Neural crest cell (in vitro differentiated cells): ENCODE measurements at places on chromosomes 13 and 19.

GRCh38 chr19:34135821-34136611, 36.3 kb upstream of the LSM14A start:
- DNase-seq = no peak

DNA sequence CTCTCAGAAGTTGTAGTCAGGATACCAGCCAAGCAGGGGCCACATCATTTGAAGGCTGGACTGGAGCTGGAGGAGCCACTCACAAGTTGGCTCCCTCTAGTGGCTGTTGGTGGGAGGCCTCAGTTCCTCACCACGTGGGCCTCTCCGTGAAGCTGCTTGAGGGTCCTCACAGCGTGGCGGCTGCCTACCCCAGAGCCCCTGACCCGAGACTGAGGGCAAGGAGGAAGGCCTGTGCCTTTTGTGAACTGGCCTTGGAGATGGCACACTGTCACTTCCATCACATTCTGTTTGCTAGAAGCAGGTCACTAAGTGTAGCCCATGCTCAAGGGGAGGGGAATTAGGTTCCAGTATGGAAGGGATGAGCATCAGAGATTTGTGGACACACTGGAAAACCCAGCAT, 14.6 kb downstream of the GNA11 start:
- DNase-seq = peak; percentile 65

- DNase-seq = no peak
These were observed 6.4 kb downstream of the LTBP4 start for GRCh38 chr19:40607311-40608239.

DNA sequence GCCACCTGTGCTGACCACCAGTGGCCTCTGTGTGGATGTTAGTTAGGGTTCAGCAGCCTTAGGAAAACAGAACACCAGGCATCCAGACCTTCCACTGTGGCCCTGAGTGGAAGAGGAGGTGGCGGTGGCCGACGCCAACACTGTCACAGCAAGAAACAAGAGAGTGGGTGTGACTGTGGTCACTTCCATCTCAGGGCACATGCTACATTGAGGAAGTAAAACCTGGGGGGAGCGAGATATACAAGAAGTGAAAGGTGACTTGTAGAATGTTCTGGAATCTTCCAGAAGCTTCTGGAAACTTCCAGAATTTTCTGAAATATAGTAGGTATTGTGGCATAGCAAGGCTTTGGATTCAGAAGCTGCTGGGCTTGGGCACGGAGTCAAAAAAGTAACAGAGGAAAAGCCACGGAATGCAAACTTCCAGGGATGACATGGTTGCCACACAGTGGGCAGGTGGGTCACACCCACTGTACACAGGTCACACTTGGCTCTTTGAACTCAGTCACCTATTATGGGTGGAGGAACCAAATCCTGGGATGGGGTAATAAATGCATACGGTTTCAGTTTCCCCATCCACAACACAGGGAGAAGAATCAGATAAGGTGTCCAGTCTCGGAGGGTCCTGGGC, 24.3 kb downstream of the GNG7 start:
- DNase-seq = no peak

GRCh38 chr13:28353679-28354078, 141.2 kb downstream of the FLT1 start:
- DNase-seq = no peak

DNA sequence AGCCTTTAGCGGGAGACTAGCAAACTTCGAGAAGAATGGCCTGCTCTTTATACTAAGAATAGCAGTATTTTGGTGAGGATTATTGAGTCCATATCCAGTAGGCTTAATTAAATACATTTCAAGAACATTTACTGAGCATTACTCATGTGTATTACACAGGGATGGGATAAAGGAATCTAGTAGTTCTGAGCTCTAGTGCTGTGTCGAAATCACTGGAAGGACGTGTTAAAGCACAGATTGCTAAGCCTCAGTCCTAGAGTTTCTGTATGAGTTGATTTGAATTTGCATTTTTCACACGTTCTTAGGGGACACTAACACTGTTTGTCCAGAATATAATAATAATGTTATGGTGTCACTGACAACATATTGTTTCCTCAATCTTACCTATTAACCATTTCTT, 9.0 kb downstream of the ZNF302 start:
- DNase-seq = no peak

- no peak for DNase-seq
These were observed 78.7 kb upstream of the TNFSF11 start for GRCh38 chr13:42495255-42495654.

GRCh38 chr13:18949489-18949761, 232.2 kb downstream of the TUBA3C start:
- DNase-seq = no peak

DNA sequence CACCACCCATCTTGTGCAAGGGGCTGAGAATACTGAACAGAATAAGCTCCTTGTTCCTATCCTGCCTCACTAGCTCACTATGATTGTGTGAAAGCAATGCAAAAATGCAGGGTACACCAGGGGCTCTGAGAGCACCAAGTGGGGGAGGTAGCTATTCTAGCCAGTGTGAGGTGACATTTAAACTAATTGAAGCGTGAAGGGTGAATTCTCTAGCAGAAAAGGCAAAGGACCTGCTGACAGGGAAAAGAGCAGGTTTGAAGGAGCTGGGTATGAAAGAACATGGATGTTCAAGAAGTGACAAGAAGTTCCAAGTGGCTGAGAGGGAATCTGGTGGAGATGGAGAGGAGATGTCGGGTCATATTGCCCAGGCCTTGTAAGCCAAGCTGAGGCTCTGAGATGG, 64.2 kb downstream of the SIAH3 start:
- no peak for DNase-seq

GRCh38 chr19:38290631-38291147, 13.4 kb upstream of the C19orf33 start:
- no peak for DNase-seq

DNA sequence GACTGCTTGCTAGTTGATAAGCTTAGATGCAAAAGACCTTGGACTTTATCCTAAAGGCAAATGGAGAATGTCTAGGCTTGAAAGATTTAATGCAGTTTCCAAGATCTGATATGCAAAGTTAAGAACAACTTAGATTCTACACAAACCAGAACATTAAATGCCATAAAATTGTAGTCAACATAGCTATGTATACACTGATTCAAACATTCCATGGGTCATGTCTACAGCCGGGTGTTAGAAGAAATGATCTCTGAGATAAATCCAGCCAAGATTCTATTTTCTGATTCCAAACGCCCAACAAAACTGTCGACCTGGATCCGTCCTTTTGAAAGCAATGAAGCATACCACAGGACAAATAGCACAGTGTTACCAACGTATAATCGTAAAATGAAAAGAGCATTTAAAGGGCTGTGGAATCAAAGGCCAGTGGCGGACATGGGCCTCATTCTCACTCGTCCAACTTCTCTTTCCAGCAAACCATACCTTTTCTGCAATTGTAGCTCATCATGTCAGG, 52.7 kb downstream of the KCTD12 start:
- DNase-seq = no peak

DNA sequence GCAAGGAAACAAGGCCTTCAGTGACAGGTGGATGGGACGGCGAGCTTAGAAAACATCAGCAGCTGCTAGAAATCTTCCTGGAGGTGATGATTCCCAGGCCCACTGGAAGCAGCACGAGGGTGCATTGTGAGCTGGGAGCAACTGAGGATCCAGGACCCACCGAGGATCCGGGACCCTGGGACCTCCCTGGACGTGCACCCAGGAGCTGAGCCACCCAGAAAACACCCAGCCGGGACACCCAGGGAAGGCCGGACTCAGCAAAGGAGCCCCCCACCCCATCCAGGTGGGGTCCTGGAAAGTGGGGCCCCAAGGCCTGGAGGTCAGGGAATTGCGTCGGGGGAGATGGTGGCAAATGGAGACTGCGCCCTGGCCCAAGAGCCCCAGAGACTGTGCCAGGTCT, 22.3 kb upstream of the SPACA7 start:
- DNase-seq = no peak

- no peak for DNase-seq
These were observed 114.2 kb downstream of the NUFIP1 start for GRCh38 chr13:44874886-44875630.

GRCh38 chr13:64186503-64187250, 2771.0 kb upstream of the PCDH20 start:
- DNase-seq = no peak
